A549 (cell line): ENCODE measurements at places on chromosomes 16 and 17. TPM values are rescaled to one million over a fixed set of nuclear protein-coding genes. Genes with fewer than 3 reads are reported as not detected.

Gene RPL38
- 4,033 to 4,354 TPM (median 4,133 TPM) in 3 replicates for polyA plus RNA-seq

Gene CLEC10A
- not detected in 3 replicates for polyA plus RNA-seq

Gene CAPNS2
- not detected in 3 replicates for polyA plus RNA-seq

- DNase-seq: no peak
These were observed 307.6 kb downstream of the ZFHX3 start for GRCh38 chr16:72740347-72740746.

DNA sequence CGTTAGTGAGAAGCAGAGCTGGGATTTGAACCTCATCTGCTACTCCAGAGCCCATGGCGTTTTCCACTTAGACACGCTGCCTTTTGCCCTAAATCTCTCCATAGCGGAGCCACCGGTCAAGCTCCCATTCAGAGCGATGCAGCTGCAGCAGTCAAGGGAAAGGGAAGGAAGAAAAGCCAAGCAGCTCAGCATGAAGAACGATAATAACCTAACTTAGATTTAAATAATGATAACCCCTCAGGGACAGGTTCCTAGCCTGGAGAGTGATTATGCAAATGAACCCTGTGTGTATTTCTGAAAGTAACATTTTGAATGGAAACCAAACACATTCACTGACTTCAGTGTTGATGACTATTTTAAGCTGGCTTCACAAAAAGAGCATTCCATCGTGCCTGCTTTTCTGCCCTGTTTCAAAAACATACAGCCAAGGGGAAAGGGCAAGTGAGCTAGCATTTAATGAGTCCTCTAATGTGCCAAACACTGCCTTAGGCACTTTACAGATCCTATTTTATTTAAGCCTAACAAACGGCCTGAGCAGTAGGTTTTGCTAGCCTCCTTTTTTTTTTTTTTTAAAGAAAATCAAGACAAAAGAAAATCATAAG is 798.3 kb downstream of the CDH8 start:
- DNase-seq: no peak

Gene RNF157
- 6.6 to 8.5 TPM (median 8.1 TPM) in 3 replicates for polyA plus RNA-seq

DNA sequence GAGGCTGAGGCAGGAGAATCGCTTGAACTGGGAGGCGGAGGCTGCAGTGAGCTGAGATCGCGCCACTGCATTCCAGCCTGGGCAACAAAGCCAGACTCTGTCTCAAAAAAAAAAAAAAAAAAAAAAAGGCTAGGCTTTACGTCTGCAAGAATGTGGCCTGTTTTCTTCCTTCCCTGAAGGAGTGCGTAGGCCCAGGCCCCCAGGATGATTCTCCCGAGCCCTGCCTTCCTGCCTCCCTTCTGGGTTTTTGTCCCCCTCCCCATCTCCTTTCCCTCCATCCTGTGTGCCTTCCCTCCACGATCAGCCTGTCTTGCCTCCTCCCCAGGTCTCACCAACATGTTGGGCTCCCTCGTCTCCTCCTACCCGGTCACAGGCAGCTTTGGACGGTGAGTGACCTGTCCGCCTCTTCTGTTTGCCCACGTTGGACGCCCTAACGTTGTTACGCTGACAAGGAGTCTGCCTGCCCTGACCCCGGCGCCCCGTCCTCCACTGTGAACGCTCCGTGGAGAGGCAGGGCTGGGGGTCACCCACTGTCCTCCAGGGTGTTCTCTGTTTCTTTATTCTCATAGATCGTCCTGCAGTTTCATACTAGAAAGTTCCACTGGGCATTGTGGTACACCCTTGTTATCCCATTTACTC is 15.7 kb upstream of the RNF213 start:
- DNase-seq: no peak

DNA sequence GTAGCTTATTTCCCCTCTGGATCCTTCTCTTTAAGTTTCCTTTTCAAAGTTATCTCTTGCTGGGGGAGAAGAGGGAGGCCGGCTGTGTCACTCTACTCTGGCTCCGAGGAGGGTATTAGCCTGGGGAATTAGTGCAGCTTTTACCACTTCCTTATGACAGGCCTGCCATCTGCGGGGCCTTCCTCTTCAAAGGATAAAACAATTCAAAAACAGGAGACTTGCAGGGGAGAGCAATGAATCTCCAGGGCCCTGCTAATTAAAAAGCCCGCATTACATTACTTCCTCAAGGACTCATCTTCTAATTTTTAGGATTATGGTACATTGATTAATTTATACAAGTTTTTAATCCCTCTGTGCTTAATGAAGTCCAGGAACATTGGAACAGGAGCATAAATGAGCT is 190.9 kb upstream of the CDH5 start:
- no peak for DNase-seq

Gene KRTAP4-5
- not detected in 3 replicates for polyA plus RNA-seq

DNA sequence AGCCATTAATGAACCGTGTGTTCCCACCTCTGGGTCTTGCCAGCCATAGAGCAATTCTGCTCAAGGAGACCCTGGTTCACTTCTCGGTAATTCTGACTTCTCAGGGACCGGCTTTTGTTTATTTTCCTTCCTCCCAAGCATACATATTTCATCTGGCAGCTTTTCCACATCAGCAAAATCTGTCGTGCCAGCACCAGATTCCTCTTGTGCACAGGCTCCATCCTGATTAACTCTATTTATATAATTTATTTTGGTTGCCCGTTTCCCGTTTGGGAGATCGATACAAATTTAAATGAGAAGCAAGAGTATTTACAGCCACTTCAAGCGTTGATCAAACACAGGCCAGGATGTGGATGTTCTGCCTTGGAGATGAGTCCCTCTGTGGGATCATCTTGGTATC is 161.9 kb upstream of the XYLT1 start:
- DNase-seq: no peak

DNA sequence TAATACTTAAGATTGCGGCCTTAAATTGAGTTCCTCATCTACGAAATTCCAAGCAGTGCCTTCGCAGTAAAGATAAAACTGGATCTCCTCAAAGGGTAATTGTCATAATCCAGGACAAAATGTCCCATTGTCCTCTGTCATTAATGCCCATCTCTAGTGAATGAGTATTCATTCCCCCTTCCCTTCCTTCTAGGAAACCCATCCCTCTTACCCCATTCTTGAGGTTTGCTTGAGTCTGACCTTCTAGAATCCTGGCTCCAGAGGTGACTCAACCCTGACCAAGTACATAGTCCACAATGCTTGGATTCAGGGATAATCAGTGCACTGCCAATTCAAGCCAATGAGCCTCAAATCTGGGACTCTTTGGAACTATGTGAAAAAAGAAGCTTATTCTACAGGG is 47.0 kb upstream of the MAF start:
- no peak for DNase-seq

Gene COPZ2
- 10.6 to 11.0 TPM (median 10.9 TPM) in 3 replicates for polyA plus RNA-seq

- no peak for DNase-seq
These were observed 48.3 kb upstream of the BAHCC1 start for GRCh38 chr17:81346908-81347349.

DNA sequence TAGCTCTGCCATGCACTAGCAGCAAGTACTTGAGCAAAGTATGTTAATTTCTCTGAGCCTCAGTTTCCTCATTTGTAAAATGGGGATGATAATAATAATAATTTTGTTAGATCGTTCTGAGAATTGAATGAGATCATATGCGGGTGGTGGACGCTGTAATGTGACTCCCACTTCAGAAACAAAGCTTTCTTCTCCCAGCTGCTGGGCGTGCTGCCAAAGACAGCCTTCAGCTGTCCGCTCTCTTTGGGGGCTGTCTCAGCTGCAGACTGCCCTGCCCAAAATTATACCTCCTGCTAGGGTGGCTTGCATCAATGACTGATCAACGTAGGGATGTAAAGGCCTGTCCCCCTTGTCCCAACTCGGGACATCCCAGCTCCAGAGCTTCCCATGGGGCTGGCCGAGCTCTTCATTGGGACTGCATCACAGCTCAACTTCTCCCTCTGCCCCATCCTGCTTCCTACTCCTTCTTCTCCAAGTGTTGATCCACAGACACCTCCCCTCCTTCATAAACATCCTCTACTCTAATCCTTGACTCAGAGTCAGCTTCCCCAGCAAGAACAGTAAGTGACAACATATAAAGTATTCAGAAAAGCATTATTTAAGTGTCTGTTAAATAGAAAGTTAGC is 30.7 kb upstream of the CDH5 start:
- no peak for DNase-seq

Gene TMEM204
- not detected in 3 replicates for polyA plus RNA-seq

DNA sequence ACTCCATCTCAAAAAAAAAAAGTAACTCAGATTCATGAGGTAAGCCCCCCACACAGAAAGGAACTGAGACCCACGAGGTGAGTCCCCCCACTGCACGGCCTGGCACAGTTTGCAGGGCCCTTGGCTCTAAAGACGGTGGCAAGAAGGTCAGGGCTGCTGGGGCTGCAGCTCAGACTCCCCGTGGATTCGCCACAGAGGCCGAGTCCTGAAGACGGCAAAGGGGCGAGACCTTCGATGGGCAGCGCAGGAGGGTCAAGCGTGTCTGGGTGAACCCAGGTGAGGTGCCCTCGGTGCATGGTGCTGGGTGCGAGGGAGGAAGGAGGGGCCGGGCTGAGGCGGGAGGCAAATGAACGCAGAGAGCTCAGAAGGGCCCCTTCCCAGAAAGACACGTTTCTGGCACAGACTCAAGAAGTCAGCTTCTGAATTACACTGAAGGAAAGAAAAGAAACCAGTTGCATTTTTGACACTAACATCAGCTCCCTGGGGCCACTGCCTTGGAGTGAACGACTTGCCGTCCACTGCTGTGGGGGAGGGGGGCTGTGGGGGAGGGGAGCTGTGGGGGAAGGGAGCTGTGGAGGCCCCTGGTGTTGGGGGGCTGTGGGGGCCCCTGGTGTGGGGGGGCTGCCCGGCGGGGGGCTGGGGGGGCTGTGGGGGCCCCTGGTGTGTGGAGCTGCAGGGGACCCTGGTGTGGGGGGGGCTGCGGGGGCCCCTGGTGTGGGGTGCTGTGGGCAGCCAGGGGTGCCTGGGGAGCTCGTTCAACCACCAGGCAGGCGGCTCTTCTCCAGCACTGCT is 69.8 kb upstream of the METRNL start:
- DNase-seq: no peak

DNA sequence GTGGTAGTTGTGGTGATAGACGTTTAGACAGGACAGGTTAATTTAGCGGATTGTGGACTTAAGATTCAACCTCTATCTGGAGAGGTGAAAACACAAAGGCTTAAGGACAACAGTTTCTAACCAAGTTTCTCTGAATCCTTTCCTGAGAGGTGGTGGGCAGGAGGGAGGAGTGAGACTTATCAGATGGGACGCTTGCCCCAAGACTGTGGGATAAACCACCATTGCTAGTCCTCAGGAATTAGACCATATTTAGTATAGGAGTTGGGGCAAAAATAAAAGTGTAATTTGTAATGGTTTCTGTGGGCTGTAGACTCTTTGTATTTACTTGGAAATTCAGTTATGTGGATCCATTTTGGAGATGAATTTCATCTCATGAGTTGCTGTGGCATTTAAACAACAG is 6.6 kb downstream of the PDP2 start:
- no peak for DNase-seq

- no peak for DNase-seq
These were observed 13.5 kb downstream of the G6PC1 start for GRCh38 chr17:42913981-42914617.

Gene PPP1R27
- 0.09 TPM in 1 of 3 replicates, not detected in the others for polyA plus RNA-seq
